ENCODE measurements at places on chromosomes 7 and 10.

DNA sequence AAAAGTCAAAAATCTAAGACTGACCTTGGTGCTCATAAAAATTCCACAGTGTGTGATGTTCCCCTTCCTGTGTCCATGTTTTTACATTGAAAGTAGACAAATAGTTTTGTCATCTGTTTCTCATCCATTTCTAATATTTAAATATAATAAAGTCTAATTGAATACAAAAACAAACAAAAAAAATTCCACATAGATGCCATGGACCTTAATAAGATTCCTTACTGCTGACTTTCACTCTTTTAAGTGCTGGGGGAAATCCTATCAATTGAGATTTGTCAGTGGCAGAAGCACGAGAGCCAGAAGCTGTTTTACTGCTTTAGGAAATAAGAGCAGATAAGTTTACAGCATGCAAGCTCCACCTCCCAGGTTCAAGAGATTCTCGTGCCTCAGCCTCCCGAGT is 310.0 kb downstream of the ABCA13 start:
- DNase-seq, result no peak

DNA sequence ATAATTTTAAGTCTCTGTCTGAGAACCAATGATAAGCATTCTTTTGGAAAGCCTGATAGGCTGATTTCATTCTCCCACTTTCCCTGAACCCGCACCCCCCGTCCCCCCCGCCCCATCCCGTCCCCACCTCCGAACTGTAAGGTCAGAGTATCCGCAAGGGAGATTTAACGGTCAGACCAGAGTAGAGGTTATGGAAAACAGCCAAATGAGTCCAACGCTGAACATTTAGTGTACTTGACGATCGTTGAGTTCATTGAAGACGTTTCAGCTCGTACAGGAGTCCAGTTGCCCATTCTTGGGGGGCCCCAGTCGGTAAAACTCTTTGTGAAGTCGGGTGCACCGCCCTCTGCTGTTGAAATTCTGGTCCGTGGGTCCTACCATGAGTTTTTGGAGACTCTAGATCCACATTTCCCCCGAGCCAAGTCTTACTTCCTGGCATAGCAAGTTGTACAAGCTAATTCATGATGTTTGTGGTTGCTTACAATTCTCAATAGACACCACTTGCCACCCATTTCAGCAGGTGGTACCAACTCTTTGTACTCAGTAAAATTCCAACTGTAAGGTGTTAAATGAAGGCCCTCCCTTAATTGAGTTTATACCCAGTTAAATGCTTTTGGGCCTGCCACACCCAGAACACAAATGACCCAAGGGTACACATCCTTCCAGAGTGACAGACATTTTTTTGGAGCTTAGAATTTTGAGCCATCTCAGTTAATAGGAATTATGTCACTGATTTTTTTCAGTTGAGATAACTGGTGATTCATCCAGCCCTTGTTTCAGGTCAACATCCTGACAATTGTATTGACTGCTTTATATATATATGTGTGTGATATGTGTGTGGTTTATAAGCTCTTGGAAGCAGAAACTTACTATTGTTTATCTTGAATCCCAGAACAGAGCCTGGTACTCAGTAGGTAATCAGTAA is 1.2 kb downstream of the MARCHF5 start:
- DNase-seq, result peak; percentile 12

DNA sequence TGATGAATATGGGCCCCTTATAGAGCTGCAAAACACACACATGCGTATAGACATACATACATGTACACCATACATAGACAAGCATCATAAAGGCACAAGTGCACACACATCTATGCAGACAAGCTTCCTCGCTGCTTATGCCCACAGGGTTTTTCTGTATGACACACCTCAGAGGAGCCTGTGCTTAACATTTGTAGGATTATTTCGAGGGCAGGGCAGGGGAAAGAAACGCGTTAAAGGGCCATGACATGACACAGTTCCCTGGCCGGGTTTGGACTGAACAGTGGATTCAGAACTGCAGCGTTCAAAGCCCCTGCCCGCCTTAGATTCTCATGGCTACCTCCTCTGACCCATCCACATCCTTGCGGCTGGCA is 44.8 kb downstream of the CHST3 start:
- no peak for DNase-seq

GRCh38 chr7:124996778-124997177 is 67.2 kb upstream of the POT1 start:
- DNase-seq, result no peak

GRCh38 chr10:12564173-12564572 is 214.8 kb downstream of the CAMK1D start:
- DNase-seq, result no peak

GRCh38 chr10:3877211-3878000 is 92.4 kb upstream of the KLF6 start:
- no peak for DNase-seq

DNA sequence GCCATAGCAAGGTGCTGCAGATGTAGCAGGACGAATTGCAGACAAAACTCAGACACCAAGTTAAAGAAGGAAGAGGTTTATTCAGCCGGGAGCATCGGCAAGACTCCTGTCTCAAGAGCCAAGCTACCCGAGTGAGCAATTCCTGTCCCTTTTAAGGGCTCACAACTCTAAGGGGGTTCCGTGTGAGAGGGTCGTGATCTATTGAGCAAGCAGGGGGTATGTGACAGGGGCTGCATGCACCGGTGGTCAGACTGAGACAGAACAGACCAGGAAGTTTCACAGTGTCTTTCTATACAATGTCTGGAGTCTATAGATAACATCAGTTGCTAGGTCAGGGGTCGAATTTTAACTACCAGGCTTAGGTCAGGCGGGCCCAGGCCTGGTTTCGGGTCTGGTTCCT is 222.0 kb upstream of the C7orf33 start:
- DNase-seq, result no peak

- DNase-seq, result no peak
These were observed 10.3 kb downstream of the FAM241B start for GRCh38 chr10:69640196-69640980.

- DNase-seq, result no peak
These were observed 130.7 kb downstream of the BAMBI start for GRCh38 chr10:28807760-28808613.

GRCh38 chr7:142632271-142633134 is 116.8 kb upstream of the PRSS1 start:
- no peak for DNase-seq

- DNase-seq, result no peak
These were observed 54.1 kb upstream of the NCAPG2 start for GRCh38 chr7:158758586-158759244.

GRCh38 chr7:27883696-27884095 is 143.7 kb downstream of the TAX1BP1 start:
- no peak for DNase-seq

GRCh38 chr7:33639552-33640197 is 265.7 kb upstream of the BMPER start:
- DNase-seq, result no peak

- no peak for DNase-seq
These were observed 26.0 kb downstream of the RNF32 start for GRCh38 chr7:156666368-156667109.

Data from AG04449 (cell line).